CD4-positive, alpha-beta T cell (primary cell): ENCODE measurements at places on chromosomes 5 and 9. TPM values are rescaled to one million over a fixed set of nuclear protein-coding genes. Genes with fewer than 3 reads are reported as not detected.

- DNase-seq: no peak
Measured at GRCh38 chr5:18544421-18544820, 910.2 kb downstream of the TAF11L14 start.

DNA sequence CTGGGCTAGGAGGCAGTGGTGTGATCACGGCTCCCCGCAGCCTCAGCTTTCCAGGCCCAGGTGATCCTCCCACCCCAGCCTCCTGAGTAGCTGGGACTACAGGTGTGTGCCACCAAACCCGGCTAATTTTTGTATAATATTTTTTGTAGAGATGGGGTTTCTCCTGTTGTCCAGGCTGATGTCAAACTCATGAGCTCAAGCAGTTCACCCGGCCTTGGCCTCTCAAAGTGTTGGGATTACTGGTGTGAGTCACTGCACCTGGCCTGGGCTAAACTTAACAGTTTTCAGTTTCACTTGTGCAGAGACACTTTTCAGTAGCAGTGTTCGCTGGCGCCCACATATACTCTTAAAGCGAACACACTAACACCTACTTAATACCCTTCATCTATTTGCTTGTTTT is 205.6 kb upstream of the ZNF608 start:
- no peak for DNase-seq

QSOX2 gene
- 14.4 TPM for total RNA-seq

- no peak for DNase-seq
Measured at GRCh38 chr5:5332287-5332686, 90.2 kb upstream of the ICE1 start.
